ENCODE measurements at places on chromosomes 3 and 15.

- DNase-seq = no peak
These were observed 21.7 kb downstream of the LRRK1 start for GRCh38 chr15:100940767-100941379.

DNA sequence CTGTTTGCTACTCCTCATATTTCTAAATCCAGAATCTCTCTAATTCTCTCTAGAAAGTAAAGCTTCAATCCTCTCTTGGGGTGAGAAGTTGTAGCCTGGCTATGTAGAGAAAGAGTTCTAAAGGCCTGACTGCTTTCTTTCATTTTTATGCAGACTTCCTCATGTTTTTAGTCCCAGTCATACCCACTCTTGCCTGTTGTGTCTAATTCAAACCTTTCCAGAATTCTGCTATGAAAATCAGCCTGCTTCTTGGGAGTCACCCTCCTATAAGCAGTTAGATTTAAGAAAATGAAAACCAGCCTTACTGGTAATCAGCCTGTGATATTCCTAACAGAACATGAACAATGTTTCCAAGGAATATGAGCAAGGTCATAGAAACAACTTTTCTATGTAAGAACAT lies 14.8 kb upstream of the ZNF639 start:
- no peak for DNase-seq

DNA sequence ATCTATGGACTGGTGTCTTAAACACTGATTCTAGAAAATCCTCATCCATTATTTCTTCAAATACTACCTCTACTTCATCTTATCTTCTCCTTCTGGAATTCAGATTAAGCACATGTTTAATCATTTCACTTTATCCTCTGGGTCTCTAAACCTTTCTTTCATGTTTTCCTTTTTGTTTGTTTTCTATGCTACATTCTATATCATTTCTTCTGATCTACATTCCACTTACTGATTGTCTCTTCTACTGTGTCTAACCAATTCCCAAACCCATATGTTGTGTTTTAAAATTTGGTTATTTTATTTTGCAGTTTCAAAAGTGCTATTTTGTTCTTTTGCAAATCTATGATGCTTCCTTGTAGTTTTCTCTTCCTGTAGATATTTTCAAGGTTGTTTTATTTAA lies 31.7 kb downstream of the CCR4 start:
- no peak for DNase-seq

DNA sequence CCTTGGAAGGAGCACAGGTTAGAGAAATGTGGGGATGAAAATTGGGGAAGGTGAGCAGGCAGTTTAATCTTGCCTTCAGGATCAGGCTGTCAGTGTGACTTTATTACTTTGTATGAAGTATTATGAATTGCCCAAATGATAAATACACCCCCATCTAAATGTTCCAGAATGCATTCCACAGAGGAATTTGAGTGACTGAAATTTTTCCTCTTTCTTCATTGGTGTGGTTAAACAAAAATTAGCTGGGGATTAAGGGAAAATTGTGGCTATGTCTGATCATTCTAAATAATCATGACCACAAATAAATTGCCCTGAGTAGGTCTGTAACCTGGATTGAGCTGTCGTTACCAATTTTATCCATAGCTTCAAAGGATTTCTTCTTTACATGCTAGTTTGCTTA lies 33.5 kb downstream of the FAM98B start:
- no peak for DNase-seq

DNA sequence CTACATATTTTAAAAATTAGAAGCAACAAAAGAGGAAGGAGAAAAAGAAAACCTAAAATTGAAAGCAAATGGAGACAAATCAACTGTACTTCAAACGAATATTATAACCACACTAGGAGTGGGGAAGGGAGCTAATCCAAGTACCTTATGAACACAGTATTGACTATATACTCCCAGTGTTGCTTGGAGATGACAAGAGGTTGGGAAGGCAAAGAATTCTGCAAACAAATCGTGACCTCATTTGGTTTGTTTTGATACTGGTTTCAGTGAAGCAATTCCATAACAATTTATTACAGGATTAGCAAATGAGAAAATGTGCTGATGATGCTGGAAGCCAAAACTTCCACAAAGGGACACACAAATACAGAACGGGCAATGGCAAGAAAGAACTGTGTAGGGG lies 268.1 kb downstream of the ULK4 start:
- DNase-seq = no peak

GRCh38 chr3:50417637-50418033 lies 58.3 kb upstream of the TMEM115 start:
- no peak for DNase-seq

DNA sequence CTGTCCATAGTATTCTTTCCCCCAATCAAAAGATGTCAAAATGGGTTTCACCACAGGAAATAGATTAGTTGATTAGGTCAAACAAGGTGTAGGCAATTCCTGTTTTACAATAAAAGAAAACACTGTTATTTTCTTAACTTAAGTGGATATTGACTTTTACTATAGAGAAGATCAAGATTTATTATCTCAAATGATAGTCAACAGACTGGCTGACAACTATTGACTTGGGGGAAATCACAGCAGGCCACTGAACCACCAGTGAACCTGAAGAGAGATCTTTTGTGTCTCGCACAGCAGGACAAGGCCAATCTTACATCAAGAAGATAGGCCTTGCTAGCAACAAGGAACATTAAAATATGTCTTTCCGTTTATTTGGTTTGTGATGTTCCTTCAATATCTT lies 1187.6 kb downstream of the SI start:
- no peak for DNase-seq

DNA sequence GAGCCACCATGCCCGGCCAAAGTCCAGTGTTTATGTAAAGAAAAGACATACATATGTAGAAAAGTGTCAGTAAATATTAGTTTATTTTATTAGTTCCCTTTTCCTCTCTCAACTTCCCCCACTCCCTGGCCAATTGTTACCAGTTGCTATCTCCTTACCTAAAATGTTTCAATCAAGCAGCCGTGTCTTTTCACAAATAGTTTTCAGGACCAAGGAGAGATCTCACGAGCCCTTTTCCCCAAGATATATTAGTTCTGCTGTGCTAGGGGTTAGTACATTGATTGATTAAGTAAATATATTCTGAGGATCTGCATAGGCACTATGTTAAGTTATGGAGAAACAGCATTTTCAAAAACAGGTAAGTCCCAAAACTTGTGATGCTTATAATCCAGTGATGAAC lies 87.4 kb downstream of the ZIC4 start:
- DNase-seq = peak; percentile 18

DNA sequence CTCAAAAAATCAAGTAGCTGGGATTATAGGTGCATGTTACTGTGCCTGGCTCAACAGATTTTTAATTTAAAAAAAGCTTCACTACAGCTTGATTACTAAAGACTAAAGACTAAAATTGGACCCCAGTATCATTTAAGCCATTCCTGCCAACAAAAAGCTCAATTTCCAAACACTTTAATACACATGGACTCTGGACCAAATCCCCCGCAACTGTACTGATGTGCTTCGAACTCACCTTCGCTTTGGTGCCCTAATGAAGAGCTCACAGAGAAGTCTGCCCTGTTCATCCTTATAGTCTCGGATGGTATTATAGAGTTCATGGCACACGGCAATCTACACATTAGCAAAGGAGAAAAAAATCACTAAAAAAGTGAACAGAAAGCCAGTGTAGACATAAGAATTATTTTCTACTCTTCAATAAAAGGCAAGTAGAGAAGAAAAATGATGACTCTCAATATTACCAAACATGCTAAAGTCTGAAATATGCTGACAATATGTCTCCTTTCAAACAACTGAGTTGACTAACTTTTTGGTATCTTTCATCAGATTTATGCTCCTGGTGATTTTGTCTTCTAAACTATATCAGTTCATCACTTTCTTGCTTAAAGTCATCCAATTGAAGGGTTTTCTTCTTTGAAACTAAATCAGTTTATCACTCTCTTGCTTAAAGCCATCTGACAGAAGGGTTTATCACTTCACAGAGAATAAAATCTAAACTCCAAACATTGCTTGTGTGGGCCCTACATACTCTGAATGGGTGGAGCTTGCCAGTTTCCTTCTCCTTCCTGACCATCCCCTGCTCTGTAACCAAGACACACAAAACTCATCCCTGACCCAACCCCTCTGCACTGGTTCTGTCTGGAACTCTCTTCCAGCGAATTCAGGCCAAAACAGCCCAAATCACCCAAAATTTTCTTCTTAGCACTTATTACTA lies 7.2 kb downstream of the PBRM1 start:
- DNase-seq = no peak

DNA sequence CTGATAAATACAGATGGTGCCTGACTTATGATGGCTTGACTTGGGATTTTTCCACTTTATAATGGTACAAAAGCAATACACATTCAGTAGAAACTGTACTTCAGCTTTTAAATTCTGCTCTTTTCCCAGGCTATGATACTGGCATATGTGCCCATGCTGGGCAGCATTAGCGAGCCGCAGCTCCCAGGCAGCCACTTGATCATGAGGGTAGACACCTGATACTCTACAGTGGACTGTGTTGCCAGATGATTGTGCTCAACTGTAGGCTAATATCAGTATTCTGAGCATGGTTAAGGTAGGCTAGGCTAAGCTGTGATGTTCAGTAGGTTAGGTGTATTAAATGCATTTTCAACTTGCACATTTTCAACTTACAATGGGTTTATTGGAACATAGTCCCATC lies 17.7 kb upstream of the FEM1B start:
- DNase-seq = no peak

DNA sequence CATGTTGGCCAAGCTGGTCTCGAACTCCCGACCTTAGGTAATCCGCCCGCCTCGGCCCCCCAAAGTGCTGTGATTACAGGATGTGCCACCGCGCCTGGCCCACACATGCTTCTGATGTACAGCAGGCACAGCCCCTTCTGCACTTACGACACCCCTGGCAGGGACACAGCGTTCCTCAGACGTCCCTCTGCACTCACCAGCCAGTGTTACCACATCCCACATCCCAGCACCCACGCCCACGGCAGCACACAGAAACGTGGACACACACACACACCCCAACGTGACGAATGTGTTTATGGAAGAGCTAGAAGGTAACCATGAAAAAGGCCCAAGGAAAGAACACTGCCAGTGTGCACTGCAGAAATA lies 576 bp upstream of the RPAP1 start:
- no peak for DNase-seq

DNA sequence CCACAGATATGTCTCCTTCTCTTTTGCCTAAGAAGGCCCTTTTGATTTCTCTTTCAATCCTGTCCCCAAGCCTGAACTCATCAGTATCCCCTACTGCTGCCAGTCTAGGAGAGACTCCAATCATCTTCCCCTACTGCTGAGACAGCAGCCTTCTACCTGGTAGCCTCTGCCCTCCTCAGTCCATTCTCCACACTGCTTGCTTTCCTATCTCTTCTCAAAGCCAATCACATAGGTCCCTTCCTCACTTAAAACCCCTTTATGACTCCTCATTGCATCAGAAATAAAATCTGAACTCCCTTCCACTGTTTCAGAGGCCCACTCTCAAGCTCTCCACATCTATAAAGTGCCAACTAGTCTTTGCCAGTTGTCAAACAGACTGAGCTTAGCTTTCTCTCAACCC lies 1081.8 kb upstream of the CFAP20DC start:
- no peak for DNase-seq

DNA sequence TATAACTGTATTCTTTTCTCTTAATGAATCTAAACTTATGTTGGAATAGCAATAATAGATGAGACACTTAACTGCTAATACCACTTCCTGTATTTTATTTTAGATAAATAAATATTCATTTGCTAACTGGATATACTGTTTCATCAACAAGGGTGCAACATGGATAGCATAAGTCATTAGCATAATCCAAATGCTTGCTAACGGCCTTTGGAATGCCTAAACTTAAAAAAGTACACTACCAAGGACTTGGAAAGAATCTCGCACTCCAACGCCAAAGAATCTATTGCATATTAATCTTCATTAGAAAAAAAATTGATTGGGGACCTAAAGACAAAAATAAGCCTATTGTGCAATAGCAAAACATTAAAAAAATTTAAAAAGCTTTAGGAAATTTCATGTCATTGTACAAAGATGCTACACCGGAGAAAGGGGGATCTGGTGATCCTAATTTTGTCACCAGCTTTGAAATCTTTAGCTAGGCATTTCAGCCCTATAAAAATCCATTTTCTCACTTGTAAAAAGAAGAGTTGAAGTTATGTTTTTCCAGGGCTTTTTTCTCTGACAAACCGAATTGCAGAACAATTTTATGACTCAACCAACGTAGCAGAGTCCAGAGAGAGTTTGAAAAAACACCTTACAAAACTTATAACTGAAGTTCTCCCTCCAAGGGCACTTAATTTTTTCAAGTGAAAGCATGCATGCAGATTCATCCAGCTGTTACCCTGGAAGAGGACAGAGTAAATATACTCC lies 4.1 kb downstream of the VGLL3 start:
- DNase-seq = peak; percentile 76

- DNase-seq = no peak
These were observed 48.8 kb downstream of the STRIT1 start for GRCh38 chr3:155244699-155245098.

GRCh38 chr3:187744169-187745151 lies 808 bp downstream of the BCL6 start:
- peak; percentile 42 for DNase-seq

DNA sequence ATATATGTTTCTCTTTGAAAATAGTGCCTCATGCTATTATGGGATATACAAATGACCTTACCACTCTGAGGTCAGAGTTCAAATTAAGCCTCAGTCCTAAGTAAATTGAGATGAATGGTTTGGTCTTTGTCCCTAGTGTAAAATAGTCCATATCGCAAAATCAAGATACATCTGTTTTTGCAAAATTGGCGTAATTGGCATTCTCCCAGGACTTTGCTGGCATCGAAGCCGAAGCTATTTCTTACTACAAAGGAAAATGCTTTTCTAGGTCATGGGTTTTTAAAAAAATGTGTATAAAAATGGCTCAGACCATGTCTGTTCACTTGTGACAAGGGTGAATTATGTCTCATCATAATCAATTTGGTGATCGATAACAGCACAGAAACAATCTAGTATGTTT lies 25.9 kb downstream of the ROBO2 start:
- no peak for DNase-seq

GRCh38 chr15:58437531-58438105 lies 5.8 kb downstream of the LIPC start:
- DNase-seq = no peak

GRCh38 chr15:69729167-69729748 lies 276.6 kb downstream of the RPLP1 start:
- DNase-seq = no peak

GRCh38 chr3:78204977-78205376 lies 1165.1 kb downstream of the ROBO2 start:
- no peak for DNase-seq

DNA sequence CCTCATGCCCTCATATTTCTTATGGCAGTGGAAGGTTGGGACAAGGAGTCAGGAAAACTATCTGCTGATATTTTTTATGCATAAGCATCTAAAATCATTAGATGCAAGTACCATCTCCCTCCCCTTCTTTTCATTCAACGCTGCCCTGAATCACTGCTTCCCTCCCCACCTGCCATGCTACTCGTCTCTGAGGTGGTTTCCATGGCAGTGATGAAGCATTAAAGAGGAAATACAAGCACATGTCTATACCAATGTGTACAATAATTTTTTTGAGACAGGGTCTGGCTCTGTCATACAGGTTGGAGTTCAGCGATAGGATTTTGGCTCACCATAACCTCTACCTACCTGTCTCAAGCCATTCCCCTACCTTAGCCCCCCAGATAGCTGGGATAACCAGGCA lies 67.5 kb upstream of the SETMAR start:
- no peak for DNase-seq

All from LHCN-M2 (cell line).